ENCODE measurements at places on chromosomes 7 and 10. TPM values are rescaled to one million over a fixed set of nuclear protein-coding genes. Genes with fewer than 3 reads are reported as not detected.

The ANXA8 gene
- 0.55 TPM for total RNA-seq

The WEE2 gene
- total RNA-seq: not detected

The ZNF518A gene
- total RNA-seq: 13.2 TPM

The PROSER2 gene
- 1.5 TPM for total RNA-seq

The PAPOLB gene
- 0.27 TPM for total RNA-seq

The SYT15 gene
- 0.81 TPM for total RNA-seq

The SUFU gene
- total RNA-seq: 6.6 TPM

The LBX1 gene
- not detected for total RNA-seq

The TNPO3 gene
- 35.8 TPM for total RNA-seq

The WDR86 gene
- 15.3 TPM for total RNA-seq

The NCF1 gene
- total RNA-seq: 4.1 TPM

The MORN4 gene
- 4.6 TPM for total RNA-seq

The CD36 gene
- total RNA-seq: 35.6 TPM
